ENCODE measurements at places on chromosomes 7 and 10.

DNA sequence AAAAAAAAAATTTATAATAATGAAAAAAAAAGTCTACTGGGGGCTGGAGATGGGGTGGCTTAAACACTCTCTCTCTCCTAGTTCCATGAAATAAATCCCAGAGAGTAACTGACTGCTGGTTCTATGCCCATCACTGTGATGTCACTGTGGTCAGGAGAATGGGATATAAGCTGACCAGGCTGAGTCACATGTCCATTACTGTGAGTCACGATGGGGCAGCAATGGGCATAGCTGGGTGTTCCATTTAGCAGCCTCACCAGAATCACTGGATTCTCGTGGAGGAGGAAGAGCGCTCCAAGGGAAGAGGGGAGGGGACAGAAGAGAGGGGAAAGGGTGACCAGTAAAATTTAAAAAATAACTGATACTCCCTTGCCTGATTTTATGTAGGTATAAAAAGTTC lies 37.1 kb downstream of the MASTL start:
- DNase-seq = peak; percentile 26

GRCh38 chr10:77631241-77631640 lies 6.4 kb downstream of the KCNMA1 start:
- no peak for DNase-seq

DNA sequence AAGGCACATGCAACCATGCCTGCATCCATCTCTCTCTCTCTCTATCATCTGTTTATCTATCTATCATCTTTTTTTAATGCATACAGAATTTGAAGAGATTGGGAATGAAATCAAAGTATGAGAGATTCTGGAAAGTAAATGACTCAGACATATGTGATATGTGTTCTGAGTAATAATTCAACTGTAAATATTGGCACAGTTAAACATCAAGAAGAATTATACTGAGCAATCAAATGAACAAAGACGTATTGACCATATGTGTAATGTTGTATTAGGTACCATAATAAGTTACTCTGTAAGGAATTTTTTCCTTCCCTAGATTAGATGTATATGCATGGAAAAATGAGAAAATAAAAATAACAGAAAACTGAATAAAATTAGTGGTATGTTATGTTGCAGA lies 108.3 kb downstream of the SUGCT start:
- DNase-seq = no peak

DNA sequence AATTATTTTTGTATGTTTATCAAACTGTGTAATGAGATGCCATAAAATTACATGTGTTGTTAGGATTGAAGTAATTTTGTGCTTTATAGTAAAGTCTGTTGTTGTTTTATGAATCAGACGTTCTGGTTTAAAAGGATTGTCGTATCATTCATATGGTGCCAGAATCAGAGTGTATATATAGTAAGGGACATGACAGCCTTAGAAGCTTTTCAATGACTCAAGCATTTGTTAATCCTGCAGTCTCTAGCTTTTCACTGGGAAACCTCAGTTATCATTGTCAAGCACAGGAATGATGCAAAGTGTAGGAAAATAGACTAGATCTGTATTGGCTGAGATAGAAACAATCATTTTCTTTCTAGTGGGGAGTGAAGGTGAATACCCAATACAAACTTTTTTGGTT lies 57.5 kb downstream of the TRRAP start:
- DNase-seq = no peak
